Activated T-cell treated with anti-CD3 and anti-CD28 coated beads, Interleukin-2, amount 50 U/mL, for 72 hours (primary cell): ENCODE measurements at places on chromosomes 1 and 21. TPM values are rescaled to one million over a fixed set of nuclear protein-coding genes. Genes with fewer than 3 reads are reported as not detected.
A peak's percentile ranks its signal among the peaks of the same experiment; 100 is the strongest.

The FCN3 gene
- not detected for total RNA-seq

The OLFML3 gene
- total RNA-seq, result 1.0 TPM

The ANKRD34A gene
- 3.6 TPM for total RNA-seq

The LDLRAP1 gene
- total RNA-seq, result 13.5 TPM

DNA sequence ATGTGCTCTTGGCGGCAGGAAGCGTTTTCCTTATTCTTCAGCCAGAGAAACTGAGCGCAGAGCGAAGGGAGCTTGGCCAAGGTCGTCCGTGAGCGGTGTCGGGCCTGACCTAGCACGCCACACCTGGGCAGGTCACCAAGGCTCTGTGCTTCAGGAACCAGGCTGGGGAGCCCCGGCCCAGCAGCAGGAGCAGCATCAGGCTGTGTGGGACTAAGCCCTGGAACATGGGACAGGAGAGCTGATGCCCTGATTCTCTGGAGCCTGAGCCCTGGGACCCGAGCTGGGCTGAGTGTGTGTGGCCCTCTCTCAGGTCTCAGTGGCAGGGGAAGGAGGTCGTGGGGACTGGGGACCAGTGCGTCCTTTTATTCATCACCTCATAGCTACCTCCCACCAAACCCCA, 65.2 kb upstream of the ABCG1 start:
- no peak overlapping the region for H3K4me3 ChIP-seq
- no peak for DNase-seq
- no peaks in the 10 kb centered on the region for H3K4me1 ChIP-seq

- no peaks in the 10 kb centered on the region for H3K27me3 ChIP-seq
- peak overlapping the region; percentile 83 for H3K27ac ChIP-seq
- peaks cover 75% of the 10 kb centered on the region for H3K4me1 ChIP-seq
- no peak for DNase-seq
- peaks cover 48% of the 10 kb centered on the region for H3K36me3 ChIP-seq
Observed at GRCh38 chr1:203307641-203308126, 2.4 kb downstream of the BTG2 start.

- H3K4me3 ChIP-seq, result no peak overlapping the region
- no peaks in the 10 kb centered on the region for H3K27me3 ChIP-seq
- H3K27ac ChIP-seq, result no peak overlapping the region
- DNase-seq, result no peak
- no peaks in the 10 kb centered on the region for H3K4me1 ChIP-seq
- H3K36me3 ChIP-seq, result no peaks in the 10 kb centered on the region
Observed at GRCh38 chr1:74517599-74518051, 5.2 kb upstream of the LRRC53 start.

GRCh38 chr1:12505639-12506280, 112.2 kb downstream of the DHRS3 start:
- H3K4me3 ChIP-seq, result no peak overlapping the region
- H3K36me3 ChIP-seq, result peaks cover 9% of the 10 kb centered on the region
- H3K27ac ChIP-seq, result no peak overlapping the region
- DNase-seq, result no peak
- no peaks in the 10 kb centered on the region for H3K27me3 ChIP-seq

DNA sequence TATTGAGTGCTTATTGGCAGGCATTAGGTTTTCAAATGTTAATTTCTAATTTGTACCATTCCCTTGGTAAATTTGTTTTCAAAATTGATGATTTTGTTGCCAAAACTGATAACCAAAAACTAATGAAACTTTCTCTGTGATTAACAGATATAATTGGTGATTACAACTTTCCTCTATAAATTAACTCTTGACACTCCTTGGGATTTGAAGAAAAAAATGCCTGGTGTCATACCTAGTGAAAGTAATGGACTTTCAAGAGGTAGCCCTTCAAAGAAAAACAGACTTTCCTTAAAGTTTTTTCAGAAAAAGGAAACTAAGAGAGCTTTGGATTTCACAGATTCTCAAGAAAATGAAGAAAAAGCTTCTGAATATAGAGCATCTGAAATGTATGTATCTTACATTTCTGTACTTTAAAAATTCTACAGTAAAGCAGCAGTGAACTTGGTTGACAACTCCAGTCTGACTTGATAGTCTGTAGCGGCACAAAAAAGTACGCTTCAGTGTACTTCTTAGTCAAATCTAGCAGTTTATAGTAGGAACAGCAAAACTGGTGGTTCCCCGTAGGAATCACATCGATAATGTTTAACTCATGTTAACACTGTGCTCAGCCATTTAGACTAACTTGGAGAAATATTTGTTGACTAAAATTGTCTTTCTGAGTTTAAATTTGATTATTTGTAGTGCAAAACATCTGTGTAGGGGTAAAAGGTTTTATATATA, 3.0 kb downstream of the USP1 start:
- H3K4me1 ChIP-seq, result peaks cover 56% of the 10 kb centered on the region
- peak; percentile 14 for DNase-seq
- peak overlapping the region; percentile 93 for H3K4me3 ChIP-seq
- H3K36me3 ChIP-seq, result peaks cover 13% of the 10 kb centered on the region
- no peaks in the 10 kb centered on the region for H3K27me3 ChIP-seq

DNA sequence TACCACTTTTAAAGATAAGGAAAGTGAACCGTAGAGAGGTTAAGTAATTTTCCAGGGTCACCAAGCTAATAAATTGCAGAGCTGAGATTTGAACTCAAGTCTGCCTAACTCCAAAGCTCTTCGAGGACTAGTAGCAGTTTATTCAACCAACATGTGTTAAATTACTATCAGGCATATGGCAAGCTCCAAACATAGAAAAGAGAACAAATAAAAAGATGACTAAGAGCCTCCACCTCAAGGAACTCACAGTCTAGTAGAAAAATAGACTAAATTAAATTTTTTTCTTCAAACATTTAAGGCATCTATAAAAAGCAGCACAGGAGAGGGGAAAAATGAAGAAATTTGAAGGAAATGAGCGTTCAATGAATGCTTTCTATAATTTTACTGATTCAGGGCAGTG, 22.2 kb downstream of the SLC9C2 start:
- H3K4me1 ChIP-seq, result peaks cover 11% of the 10 kb centered on the region
- no peak overlapping the region for H3K27ac ChIP-seq
- no peaks in the 10 kb centered on the region for H3K27me3 ChIP-seq
- no peaks in the 10 kb centered on the region for H3K36me3 ChIP-seq

- peaks cover 10% of the 10 kb centered on the region for H3K4me1 ChIP-seq
- no peaks in the 10 kb centered on the region for H3K36me3 ChIP-seq
- no peak for DNase-seq
- H3K27me3 ChIP-seq, result peaks cover 24% of the 10 kb centered on the region
Observed at GRCh38 chr1:204299814-204300365, 59.8 kb downstream of the PLEKHA6 start.

- H3K36me3 ChIP-seq, result no peaks in the 10 kb centered on the region
- no peak for DNase-seq
- H3K27ac ChIP-seq, result no peak overlapping the region
- no peaks in the 10 kb centered on the region for H3K4me1 ChIP-seq
- H3K4me3 ChIP-seq, result no peak overlapping the region
Observed at GRCh38 chr1:162186026-162186374, 116.5 kb downstream of the NOS1AP start.

GRCh38 chr1:178864326-178864725, 6.6 kb downstream of the ANGPTL1 start:
- no peak overlapping the region for H3K27ac ChIP-seq
- peak overlapping the region; percentile 58 for H3K4me3 ChIP-seq
- no peaks in the 10 kb centered on the region for H3K27me3 ChIP-seq
- DNase-seq, result peak; percentile 4
- peaks cover 10% of the 10 kb centered on the region for H3K4me1 ChIP-seq

DNA sequence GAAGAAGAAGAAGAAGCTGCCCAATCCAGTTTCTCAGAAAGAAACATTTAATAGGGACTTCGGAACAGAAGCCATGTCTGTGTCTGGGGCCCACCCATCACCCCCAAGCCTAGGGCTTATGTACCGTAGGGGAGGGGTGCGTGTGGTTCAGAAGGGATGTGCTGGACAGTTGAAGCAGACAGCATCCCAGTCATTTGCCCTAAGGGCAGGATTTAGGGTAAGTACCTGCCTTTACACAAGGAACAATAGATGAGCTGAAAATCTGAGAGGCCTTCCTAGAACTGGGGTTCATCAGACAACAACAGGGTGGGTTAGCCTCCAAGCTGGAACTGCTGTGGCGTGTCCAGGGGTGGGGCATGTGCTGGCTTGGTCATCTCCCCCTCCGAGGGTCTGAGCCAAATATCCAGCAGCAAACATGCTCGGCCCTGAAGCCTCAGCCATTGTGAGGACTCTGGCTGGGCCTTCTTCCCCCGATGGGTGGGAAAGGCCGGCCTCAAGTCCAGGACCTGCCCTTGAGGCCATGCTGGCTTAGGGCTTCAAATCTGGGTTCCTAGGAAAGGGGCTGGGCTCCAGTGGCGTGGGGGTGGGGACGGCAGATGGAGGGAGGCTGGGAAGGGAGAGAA, 12.1 kb downstream of the CSTB start:
- no peak for DNase-seq
- no peak overlapping the region for H3K4me3 ChIP-seq
- H3K27me3 ChIP-seq, result no peaks in the 10 kb centered on the region
- H3K36me3 ChIP-seq, result no peaks in the 10 kb centered on the region
- H3K27ac ChIP-seq, result no peak overlapping the region

GRCh38 chr21:33478182-33478581, 1.6 kb downstream of the TMEM50B start:
- H3K4me3 ChIP-seq, result peak overlapping the region; percentile 99
- no peak for DNase-seq
- peaks cover 20% of the 10 kb centered on the region for H3K4me1 ChIP-seq
- no peaks in the 10 kb centered on the region for H3K36me3 ChIP-seq
